Right cardiac atrium (tissue), 5 donors: ENCODE measurements at places on chromosomes 6 and 20. TPM values are rescaled to one million over a fixed set of nuclear protein-coding genes. Genes with fewer than 3 reads are reported as not detected.
A peak's percentile ranks its signal among the peaks of the same experiment; 100 is the strongest.

GRCh38 chr6:49551866-49552129 is 1.3 kb downstream of the C6orf141 start:
- no peak for DNase-seq

The ABHD16B gene
- polyA plus RNA-seq: 0.54 TPM

DNA sequence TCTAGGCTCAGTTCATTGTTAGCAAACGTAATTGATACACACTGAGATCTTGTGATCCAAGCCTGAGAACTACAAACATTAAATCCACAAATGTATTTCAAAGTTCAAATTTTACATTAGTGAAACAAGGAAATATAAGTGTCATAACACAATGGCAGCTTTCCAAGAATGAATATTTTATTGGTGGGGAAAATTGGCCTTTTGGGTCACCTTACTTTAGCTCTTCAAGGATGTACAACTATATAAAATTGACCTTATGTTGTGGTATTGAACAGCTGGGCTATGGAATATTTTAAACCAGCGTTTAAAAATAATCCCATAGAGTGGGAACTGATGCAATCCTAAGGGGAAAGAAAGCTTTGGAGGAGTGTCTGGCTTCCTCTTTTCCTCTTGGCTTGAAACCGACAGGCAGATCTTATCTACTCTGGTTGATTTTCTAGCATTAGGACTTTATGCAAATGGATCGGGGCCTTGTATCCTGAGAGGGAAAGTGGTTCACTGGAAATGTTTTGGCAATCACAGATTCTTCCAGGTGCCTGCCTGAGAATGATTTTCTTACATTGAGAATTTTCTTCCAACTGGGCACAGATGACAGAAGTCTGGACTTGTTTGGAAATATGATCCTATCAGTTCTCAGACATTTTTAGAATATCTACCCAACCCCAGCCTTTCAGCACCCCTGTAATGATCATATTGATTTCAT is 184.8 kb upstream of the ECI2 start:
- no peak for DNase-seq

DNA sequence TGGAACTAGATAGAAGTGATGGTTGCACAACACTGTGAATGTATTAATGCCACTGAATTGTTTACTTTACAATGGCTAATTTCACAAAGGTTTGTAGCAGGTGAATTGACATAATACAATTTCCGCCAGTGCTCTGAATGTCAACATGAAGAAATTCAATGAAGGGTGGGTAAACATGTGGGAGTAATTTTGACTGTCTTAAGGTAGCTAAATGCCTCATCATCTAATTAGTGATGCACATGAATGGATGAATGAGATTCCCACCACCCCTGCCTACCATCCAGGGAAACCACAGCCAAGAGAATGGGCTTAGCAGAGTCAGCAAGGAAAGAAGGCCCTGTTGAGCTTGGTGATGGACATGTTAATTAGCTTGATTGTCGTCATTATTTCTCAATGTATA is 275.3 kb downstream of the ALDH8A1 start:
- DNase-seq: no peak

The BPIFB2 gene
- polyA plus RNA-seq: not detected

DNA sequence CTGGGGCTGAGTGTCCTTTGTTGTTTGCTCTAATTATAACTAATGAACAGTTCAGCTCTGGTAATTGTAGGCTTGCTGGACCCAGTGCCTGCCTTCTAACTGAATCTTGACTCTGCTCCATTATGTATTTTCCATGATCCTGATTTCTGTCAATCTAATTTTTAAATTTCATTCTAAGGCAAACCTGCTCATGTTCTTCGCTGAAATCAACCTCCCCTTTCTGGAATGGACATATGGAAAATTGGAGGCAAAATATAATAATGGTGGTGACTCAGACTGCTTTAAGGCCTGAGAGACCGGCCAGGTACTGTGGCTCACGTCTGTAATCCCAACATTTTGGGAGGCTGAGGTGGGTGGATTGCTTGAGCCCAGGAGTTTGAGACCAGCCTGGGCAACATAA is 182.7 kb upstream of the AKAP12 start:
- no peak for DNase-seq

DNA sequence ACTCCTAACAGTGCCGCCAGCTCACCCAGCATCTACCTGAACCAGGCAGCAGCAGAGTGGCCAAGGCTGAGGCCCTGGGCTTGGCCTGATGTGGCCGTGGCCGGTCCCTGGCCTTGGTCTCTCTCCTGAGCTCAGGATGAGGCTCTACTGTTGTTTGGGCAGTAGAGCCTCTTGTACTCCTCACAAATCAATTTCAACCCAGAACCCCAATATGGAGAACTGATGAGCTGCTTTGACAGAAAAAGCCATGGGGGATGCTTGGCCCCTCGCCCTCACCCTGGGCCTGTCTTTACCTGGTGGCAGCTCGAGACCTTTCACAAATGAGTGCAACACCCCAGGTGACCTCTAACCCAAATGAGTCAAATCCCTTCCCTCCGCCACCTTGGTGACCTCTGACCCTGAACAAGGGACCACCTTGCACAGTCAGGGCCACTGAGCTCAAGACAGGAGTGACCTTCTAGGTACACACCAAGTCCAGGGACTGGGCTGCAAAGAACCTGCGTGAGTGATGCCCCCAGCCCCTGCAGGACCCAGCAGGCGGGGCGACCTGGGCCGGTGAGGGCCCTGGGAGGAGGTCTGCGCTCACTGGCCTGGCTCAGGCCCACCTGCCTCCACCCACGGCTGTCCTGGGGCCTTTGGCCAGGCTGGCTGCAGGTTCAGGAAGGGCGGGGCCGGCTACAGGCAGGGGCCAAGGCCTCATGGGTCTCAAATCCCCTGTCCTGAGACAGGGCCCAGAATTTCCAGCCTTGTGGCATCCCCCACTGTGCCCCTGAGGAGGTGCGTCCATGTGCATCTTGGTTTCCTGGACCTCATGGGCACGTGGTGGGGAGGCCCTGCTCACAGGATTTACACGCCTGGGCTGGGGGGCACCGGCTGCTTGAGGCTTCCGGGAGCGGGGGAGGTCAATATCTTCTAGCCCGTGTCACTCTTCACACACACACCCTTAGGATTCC is 30.2 kb downstream of the PSMG4 start:
- DNase-seq: no peak

- peak; percentile 73 for DNase-seq
Observed at GRCh38 chr6:4371207-4371921, 236.0 kb upstream of the ECI2 start.

DNA sequence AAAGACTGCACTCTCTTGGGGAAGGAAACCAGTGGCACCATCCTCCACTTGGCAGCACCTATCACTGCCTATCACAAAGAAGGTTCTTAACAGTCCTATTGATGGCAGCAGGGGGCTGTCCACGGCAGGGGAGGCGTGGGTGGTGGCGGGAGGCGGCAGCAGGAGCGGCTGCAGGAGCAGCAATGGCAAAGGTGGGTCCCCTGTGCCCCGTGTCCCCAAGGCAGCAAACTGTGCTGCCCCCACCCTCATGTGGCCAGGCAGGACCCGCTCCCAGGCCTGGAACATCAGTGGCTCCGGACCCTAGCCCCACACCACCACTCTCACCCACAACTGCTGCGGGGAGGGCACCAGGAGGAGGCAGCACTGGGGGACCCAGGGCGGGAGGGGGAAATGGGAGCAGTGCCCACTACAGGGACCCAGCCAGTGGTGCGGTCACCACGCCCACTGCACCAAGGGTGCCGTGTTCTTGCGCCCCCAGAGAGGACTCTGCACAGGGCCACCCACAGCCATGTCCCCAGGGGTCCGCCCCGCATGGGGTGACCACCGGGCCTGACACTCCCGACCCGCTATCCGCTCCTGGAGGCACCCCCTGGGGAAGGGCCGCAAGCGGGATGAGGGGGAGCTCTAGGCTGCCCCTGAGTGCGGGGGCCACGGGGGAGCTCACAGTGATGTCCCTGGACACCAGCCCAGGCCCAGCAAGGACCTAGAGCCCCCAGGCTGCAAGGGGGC is 54.6 kb downstream of the GMDS start:
- peak; percentile 51 for DNase-seq

The PHACTR1 gene
- polyA plus RNA-seq: 7.3 TPM

The SLC17A1 gene
- polyA plus RNA-seq: not detected

GRCh38 chr6:44202332-44202971 is 14.3 kb upstream of the MYMX start:
- DNase-seq: no peak

GRCh38 chr6:137904822-137905617 is 38.0 kb downstream of the TNFAIP3 start:
- peak; percentile 61 for DNase-seq

The PTPRK gene
- polyA plus RNA-seq: 9.6 TPM

The TULP4 gene
- 14.7 TPM for polyA plus RNA-seq

The FHL5 gene
- 0.59 TPM for polyA plus RNA-seq

- no peak for DNase-seq
Observed at GRCh38 chr6:113828984-113829695, 28.0 kb upstream of the MARCKS start.

GRCh38 chr6:31530659-31531058 is 1.9 kb downstream of the MCCD1 start:
- no peak for DNase-seq

GRCh38 chr20:25242231-25242630 is 5.7 kb upstream of the PYGB start:
- no peak for DNase-seq

The VWA7 gene
- 3.2 TPM for polyA plus RNA-seq
